ENCODE measurements at places on chromosomes 2 and 18.

GRCh38 chr2:8004250-8004681 lies 677.6 kb upstream of the ID2 start:
- DNase-seq: peak; percentile 80

DNA sequence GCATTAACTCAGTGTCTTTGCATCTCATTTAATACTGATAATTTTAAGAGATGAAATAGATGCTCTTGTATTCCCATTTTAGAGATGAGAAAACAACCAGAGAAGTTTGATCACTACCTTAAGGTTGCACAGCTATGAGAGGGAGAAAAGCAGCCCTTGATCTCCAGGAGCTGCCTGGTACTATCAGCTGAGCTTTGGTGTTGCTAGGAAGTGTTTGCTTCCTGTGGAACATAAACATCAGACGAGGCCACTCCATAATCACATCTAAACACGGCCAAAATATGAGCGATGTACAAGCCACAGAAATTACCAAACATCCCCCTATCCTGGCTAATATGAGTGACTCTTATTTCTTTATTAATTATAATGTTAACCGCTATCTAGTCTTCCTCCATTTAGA lies 620 bp upstream of the WDFY1 start:
- no peak for DNase-seq

- no peak for DNase-seq
Measured at GRCh38 chr2:191019376-191019775, 5.4 kb upstream of the STAT1 start.

DNA sequence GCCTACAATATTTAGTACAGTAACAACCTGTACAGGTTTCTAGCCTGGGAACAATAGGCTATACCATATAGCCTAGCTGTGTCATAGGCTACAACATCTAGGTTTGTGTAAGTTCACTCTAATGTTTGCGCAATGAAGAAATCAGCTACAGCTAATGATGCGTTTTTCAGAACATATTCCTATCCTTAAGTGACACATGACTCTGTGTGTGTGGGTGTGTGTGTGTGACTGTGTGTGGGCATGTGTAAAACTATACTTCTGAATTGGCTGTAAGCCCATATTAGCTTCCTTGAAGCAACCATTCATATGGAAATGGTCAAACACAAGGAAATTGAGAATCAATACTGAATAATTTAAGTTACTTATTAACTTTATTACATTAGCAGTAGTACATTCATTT lies 120.8 kb upstream of the SULT1C3 start:
- no peak for DNase-seq

- DNase-seq: no peak
Measured at GRCh38 chr2:31704561-31705212, 123.9 kb upstream of the SRD5A2 start.

DNA sequence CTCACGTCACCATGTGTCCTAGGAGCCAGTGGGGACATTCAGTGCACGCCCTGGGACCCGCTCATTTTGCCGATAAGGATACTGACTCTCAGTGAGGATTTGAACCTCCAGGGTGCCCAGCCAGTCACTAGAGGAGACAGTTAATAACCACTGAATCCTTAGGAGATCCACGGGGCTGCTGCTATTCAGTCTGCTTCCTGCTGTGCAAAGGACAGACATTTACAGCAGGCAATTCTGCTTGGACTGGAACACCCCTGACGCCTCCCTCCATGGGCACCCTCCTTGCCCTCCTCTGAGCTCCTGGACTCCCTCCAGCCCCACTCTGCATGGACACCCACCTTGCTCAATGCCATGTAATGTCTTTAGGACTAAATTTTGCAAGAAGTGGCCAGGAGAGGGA lies 265.5 kb downstream of the EIPR1 start:
- DNase-seq: no peak

DNA sequence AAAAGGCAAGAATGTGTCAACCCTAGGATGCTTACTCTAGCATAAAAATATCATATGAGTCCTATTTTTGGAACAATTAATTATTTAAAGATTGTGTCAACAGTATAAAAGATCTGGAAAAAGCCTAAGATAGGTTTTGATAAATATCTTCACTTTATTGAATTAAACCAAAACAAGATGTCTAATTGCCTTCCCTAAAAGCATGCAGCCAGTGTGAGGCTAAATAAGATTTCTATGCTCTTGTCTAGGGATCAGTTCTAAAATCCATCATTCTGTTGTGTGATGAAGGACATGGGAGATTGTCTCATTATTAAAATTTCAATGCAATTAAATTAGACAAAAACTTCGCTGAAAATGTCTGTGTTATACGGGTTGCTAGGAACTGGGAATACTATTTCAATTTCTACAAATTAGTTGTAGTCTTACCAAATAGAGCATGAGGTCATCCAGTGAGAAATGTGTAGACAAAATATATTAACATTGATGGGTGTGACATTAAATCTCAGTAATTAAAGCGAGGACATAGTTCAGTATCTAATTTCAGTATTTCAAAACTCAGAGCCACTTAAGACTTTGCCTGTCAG lies 535.6 kb upstream of the FSIP2 start:
- no peak for DNase-seq

GRCh38 chr2:25354116-25354515 lies 12.4 kb upstream of the DNMT3A start:
- no peak for DNase-seq

DNA sequence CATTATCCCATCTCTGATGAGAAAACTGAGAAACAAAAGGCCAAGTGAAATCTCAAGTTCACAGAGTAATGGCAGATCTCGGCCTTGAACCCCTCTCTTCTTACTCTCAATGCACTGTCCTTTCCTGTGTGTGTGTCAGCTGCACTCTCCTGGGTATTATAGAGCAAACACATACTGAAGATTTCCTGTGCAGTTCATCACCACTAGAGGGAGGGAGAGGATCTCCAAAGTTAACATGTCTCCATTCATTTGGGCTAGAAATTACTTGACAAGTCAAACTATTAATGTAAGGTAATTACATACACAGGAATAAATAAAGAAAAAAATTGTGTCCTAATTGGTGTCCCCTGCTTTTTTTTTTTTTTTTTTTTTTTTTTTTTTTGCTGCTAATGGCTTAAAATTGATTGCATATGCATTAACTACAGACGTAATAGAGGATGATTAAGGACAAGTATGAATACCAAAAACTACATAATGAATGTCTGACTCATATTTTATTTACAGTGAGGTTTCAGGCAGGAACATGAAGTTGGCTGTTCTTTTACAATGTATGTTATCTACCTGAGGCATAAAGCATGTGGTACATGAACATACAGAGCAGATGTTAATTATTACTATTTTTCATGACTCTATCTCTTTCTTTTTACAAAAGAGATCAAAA lies 269.2 kb downstream of the NYAP2 start:
- peak; percentile 89 for DNase-seq

GRCh38 chr2:80328159-80328571 lies 23.6 kb upstream of the LRRTM1 start:
- no peak for DNase-seq

GRCh38 chr18:77645170-77645872 lies 395.7 kb downstream of the GALR1 start:
- no peak for DNase-seq

GRCh38 chr2:240397924-240398645 lies 37.4 kb upstream of the GPC1 start:
- DNase-seq: peak; percentile 53

DNA sequence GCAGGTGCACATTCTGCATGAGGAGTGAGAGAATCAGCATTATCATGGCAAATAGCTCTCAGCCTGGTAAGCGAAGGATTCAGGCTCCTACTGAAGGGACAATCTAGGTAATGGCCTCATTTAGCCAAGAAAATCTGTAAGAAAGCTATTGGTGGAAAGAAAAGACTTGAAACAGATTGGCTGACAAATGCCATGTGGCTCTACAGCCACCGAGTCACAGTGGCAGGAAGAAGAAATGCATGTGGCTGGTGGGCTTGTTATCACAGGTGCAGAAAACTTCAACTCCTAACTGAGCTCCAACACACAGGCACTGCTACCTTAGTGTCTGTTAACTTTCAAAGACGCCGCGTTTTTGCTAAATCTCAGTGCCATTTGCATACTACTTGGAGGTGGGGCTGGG lies 60.6 kb upstream of the REV1 start:
- DNase-seq: no peak

GRCh38 chr2:124875627-124876244 lies 850.6 kb downstream of the CNTNAP5 start:
- no peak for DNase-seq

GRCh38 chr2:58557176-58557575 lies 316.1 kb upstream of the FANCL start:
- DNase-seq: no peak

DNA sequence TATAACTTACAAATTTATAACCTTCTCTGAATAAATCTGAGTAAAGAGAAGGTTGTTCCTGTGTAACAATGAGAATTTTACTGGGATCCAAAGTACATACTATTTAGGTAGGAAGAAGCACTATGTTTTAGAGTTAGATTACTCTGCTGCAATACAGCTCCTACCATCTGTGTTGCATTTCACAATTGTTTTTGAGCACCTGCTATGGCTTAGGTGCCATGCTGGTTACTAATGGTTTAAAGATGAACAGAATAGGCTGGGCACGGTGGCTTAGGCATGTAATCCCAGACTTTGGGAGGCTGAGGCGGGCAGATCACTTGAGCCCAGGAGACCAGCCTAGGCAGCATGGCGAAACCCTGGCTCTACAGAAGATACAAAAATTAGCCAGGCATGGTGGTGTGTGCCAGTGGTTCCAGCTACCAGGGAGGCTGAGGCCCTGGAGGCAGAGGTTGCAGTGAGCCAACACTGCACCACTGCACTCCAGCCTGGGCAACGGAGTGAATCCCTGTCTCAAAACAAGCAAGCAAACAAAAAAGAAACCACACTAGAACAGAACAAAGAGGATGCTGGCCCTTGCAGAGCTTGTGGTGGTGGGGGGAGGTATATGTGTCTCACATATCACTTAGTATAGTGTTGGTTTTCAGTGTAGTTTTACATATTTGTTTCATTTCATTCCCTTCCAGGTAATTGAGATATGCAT lies 56.7 kb downstream of the SPTBN1 start:
- no peak for DNase-seq

GRCh38 chr18:35352778-35353177 lies 8.6 kb upstream of the ZNF24 start:
- no peak for DNase-seq

GRCh38 chr18:10162340-10162739 lies 248.5 kb downstream of the VAPA start:
- DNase-seq: no peak

- DNase-seq: peak; percentile 28
Measured at GRCh38 chr2:5394223-5394622, 298.0 kb upstream of the SOX11 start.

GRCh38 chr2:18889565-18890332 lies 300.4 kb upstream of the NT5C1B start:
- DNase-seq: no peak

DNA sequence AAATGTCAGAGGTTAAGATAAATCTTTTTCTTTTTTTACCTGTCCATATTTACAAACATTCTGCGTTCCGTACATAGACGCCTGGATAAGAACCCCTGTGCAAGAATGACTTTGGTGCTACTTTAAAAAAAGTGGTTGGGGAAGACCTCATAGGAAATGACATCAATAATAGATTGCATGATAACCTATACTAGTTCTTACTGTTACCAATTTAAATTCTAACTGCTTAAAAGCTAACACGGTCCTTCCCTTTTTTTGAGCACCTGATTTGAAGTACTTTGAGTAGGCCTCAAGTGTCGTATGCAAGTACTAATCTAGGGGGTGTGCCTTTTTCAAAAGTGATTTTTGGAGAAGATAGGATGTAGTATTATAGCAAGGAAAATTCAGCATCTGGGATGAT lies 2.1 kb downstream of the SLC39A10 start:
- DNase-seq: no peak

DNA sequence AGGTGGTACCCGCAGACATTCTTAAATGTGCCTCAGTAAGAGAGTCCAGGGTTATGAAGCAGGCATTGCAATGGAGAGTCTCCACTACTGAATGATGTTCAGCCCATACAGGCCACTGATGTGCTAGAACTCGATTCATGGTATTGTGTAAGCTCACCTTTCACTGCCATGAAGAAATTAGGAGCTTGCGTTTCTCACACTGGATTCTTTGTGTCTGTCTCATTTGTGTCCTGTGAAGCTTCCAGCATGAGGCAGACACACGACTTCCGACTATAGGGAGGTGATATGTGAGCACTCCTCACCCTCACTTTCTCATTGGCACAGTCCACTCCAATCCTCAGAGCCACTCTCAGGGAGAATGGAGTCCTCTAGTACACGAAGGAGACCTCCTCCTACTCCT lies 677.4 kb upstream of the RAB6C start:
- no peak for DNase-seq

DNA sequence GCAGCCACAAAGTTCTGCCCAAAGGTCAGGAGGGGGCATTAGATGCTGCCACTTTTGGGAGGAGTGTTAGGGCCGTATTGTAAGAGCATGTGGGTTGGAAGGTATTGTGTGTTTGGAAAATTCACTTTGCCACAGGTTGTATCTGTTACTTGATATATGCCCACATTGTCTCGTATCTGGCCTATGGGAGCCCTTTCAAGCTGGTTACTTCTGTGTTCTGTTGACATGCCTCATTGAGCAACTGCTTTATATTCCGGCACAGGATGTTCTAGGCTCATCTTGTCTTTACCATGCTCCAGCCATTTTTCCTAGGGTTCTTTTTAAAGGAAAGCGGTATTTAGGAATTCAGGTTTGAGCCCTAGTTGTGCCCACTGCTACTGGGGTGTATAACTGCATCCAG lies 6.0 kb downstream of the ADNP2 start:
- no peak for DNase-seq

GRCh38 chr2:31078579-31079105 lies 59.6 kb downstream of the GALNT14 start:
- no peak for DNase-seq

- peak; percentile 10 for DNase-seq
Measured at GRCh38 chr18:33161131-33161530, 279.4 kb downstream of the CCDC178 start.

- DNase-seq: no peak
Measured at GRCh38 chr2:100403722-100404121, 13.7 kb downstream of the CHST10 start.

GRCh38 chr2:101479810-101480209 lies 4.9 kb upstream of the RFX8 start:
- no peak for DNase-seq

GRCh38 chr2:208793434-208793833 lies 386.8 kb downstream of the PTH2R start:
- no peak for DNase-seq

GRCh38 chr18:63002305-63002704 lies 287.0 kb downstream of the PHLPP1 start:
- DNase-seq: no peak

DNA sequence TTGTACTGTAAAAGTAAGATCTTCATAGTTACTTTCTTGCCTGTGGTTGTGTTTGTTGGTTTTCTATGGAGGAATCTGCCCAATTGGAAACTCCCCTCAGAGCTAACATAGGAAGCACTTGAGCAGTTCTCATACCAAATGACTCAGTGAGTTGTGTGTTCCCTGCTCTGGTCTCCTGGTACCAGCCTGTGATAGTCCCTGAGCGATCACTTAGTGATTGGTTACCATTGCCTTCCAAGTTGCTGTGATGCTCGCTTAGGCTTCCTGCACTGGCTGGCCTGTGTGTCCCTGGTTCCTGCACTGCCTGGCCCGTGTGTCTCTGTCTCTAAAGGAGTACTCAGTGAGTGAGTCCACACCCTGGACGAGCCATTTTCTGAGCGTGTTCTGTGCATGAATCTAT lies 133.0 kb downstream of the MAP4K4 start:
- peak; percentile 94 for DNase-seq

GRCh38 chr18:55588870-55589595 lies 1.0 kb upstream of the TCF4 start:
- peak; percentile 36 for DNase-seq
